ENCODE measurements at places on chromosomes 2 and 18.
A peak's percentile ranks its signal among the peaks of the same experiment; 100 is the strongest.

DNA sequence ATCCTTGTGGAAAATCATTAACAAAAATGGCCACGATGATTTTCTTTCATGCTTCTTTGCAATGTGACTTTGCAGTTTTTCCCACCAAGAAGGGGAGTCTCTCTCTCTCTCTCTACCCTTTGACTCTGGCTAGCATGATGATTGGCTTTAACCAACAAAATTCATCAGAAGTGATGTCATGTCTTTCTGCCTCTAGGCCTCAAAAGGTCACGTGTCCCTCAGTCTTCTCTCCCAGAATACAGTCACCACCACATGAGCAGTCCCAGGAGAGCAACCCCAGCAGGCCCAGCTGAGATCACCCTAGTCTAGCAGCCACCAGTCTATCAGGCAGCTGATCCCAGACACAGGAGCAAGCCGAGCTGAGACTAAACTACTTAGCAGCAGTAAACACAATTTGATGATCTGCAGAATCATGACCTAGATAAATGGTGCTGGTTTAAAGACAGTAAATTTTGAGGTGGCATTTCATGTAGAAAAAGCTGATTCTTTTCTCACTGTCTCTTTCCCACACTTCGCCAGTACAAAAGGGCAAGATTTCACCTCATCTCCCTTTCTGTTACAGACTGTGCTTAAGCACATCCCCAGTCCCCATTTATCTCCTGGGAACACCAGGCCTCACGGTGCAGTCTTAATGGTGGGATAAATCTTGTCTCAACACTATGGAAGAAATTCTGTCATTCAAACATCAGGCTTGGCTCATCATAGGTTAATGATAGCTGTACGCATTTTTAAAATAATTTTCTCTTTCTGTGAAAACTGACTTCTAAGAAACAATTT is 132.7 kb downstream of the SCG2 start:
- DNase-seq, result no peak

GRCh38 chr18:9296233-9297006 is 38.2 kb upstream of the TWSG1 start:
- DNase-seq, result no peak

DNA sequence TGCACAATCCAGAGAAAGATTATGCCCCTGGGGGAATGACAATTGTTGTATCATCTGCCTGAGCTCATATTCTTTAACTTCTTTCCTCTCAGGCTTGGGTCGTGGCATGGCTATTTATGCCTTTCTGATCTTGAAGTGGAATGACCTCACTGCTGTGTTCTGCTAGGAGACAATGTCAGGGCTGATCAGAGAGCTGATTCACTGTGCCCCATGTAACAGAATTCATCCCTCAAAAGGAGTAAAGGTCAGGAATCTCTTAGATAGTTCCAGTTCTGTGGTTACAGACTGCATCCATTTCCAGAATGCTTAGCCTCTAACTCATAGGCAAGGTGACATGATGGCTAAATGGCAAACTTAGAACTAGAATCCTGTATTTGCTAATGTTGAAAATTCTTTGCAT is 511.7 kb upstream of the CNTNAP5 start:
- no peak for DNase-seq

GRCh38 chr2:240437861-240438809 is 2.7 kb downstream of the GPC1 start:
- peak; percentile 60 for DNase-seq

DNA sequence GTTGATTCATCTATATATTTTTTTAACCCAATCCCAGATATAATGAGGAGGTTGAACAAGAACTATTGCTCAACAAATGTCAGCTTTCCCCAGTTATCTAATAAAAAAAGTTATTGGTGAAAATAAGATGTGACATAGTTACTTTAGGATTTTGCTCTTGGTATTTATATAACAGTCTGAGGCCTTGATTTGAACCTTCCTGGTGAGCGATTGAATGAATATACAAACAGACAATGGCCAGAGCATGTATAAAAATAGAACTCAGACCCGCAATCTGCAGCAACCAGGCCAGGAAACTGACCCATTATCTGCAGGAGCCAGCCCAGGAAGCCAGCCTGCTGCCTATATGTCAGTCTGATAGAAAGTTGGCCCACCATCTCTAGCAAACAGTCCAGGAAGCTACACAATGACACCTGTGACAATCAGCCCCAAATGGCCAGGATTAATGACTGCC is 81.6 kb downstream of the HS6ST1 start:
- DNase-seq, result no peak

DNA sequence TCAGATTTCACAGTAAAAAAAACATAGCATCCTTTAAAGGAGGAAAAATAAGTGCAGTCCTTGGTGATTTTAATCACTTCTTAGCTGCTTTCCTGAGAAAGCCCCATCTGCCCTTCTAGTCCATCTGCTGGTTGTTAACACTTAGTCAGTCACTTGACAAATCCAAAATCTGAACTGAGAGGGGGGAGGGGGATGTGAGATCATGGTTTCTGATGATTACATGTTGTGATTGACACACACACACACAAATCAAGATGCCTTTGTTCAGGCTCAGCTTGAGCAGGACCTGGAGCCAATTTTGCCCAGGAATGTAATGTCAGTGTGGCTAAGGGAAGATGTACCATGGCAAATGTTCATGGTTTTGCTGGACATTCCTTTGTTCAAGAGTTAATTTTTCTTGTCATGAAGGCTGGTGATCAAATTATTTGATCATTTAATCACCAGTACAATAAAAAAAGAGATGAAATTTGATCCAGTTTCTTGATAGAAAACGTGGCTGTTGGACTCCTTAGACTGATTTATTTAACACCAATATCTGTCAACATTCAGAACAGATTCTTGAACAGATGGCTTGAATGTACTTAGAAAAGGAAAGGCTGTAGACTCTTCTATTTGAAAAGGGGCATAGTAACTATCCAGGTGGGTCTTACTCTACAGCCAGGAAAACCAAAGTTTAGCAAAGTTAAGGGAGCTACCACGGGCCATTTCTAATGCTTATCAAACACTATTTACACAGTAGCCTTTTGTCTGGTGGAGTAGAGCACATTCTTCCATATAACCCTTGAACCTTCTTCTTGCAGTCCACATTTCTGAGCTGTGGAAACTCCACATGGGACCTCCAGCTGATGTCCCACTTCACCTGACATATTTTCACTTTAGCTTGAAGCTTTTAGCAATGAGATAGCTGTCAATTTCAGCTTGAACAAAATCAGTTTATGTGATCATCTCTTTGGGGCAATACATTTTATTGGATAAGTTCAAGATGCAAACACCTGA is 408.7 kb downstream of the PIK3C3 start:
- no peak for DNase-seq

DNA sequence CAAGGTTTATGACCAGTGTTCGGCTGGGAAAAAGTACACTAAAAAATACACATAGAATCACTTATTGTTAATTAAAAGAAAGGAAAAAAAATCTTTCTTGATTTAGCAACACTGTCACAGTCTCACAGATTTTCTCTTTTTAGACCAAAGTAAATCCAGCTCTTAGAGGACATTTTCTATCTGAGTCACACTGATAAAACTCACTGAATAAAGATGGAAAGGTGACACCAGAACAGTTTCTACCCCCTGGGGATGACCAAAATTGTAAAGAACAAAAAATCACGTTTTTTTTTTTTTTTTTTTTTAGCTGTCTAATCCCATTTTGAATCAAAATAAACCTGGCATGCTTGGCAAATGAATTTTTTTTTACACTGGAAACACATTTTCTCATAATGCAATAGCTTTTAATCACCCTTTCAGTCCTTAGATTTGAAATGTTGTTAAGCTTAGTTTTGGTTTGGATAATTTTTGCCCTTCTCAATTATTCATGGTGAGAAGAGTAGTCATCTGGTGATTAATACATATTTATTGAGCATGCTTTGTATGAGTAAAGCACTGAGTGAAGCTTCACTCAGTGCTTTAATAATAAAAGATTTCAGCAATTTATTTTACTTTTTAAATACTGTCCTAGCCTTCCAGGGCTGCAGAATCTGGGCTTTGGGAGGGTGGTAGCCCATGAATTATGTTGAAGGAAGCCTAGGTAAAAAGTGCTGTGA is 886.3 kb downstream of the SLC4A3 start:
- DNase-seq, result no peak

DNA sequence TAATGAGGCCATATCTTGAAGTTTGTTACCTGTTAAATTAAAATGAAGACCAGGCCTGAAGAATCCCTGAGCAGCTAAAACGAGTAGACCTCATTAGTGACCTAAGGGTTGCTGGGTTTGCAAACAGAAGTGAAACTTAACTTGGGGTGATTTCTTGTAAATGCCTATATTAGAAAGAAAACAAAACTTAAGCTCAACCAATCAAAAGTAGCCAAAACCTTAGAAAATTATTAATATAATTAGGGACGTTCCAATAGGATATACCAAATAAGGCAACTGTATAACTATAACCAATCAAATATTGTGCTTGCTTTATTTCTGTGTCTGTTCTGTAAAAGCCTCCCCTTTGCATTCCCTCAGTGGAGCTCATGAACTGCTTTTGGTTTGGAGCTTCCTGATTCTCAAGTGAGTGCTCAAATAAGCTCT is 137.9 kb upstream of the VRK2 start:
- DNase-seq, result no peak

- no peak for DNase-seq
These were observed 106.9 kb upstream of the ITGB6 start for GRCh38 chr2:160306985-160307384.

- no peak for DNase-seq
These were observed 90.2 kb downstream of the CABLES1 start for GRCh38 chr18:23225503-23225902.

DNA sequence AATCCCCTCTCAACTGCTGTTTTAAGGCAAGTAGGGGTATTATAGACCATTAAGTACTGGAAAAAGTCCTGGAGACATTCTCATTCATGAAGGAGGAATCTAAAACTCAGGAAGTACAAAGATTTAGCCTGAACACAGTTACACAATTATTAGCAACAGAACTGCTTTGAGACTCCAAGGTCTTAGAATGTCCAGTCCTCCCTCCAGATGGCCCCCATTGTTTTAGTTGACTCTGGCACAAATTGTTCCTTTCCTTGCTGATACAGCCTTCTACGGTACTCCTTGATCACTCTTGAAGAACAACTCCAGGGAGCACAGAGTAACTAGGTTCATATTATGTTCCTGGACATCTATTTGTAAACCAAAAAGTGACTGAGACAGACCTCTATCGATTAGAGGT is 210.1 kb upstream of the RND3 start:
- DNase-seq, result no peak

Measured in stimulated activated CD4-positive, alpha-beta T cell treated with anti-CD3 and anti-CD28 coated beads, Interleukin-15, amount 100 ng/mL, for 1 hour (primary cell).